ENCODE measurements at places on chromosomes 7 and 10.

DNA sequence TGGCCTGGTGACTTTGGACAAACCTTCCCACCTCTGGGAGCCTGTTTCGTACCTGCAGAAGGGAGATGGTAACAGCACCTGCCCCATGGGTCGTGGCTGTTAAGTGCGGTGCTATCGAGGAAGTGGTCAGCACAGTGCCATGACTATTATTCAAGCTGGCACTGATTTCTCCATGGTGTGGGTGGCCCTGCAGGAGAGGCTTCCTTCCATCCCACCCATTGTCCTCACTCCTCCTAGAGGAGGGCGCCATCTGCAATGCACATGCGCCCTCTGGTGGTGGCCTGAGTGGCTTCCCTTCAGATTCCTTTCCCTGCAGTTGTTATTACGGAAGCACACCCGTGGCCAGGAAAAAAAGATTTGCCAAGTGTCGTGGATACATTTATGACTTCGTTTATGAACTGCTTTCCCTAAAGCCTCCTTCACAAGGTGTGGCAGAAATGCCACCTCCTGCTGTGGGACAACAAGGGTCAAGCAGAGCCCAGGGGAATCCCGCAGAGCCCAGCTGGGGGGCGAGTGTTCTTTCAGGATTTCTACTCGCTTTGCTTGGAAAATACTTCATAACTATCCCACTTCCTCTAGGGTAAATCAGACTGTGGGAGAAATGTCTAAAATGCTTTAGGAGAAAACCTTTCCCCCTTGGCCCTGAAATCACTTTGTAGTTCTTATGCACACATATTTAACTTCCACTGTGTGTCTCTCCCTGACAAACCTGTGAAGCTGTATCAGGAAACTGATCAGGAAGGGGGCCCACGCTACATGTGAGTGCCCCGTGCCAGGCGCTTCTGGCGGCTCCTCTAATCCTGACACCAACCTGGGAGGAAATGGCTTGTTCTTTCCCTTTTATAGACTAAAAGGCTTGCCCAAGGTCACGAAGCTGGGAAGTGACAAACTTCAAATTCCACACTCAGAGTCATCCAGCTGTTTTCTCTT lies 98.0 kb upstream of the ANLN start:
- DNase-seq, result peak; percentile 73

GRCh38 chr7:120402801-120403200 lies 129.8 kb downstream of the KCND2 start:
- DNase-seq, result no peak

GRCh38 chr10:96616961-96617360 lies 30.1 kb upstream of the TM9SF3 start:
- no peak for DNase-seq

DNA sequence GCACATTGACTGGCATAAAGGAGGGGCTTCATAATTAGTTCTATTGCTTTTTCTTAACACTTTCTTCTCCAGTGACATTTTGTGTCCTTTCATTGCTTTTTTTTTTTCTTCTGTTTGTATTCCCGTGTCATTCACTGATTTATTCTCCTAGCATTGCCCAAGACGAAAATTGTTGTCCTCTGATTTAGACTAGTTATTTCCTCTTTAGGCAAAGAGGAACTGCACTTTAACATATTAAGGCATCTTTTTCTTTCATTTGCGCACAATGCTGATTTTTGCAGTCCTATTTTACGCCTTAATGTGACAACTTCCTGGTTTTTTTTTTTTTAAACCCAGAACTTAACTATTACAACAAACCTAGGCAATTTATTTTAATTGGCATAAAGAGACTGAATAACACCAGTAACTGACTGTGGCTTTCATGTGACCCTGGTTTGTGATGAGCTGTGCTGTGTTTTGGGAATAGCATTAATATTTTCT lies 39.7 kb downstream of the ARID5B start:
- no peak for DNase-seq

DNA sequence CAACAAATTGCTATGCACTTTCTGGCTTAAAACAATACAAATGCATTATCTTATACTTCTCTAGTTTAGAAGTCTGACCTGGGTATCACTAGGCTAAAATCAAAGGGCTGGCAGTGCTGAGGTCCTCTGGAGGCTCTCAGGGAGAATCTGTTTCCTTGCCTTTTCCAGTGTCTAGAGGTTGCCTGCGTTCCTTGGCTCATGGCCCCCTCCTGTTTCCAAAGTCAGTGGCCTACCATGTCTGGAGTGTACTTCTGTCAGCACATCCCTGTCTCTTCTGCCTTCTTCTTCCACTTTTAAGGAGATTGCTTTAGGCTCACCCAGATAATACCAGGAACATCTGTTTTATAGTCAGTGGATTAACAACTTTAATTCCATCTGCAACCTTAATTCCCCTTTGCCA lies 52.4 kb downstream of the CCNY start:
- no peak for DNase-seq

GRCh38 chr10:122558452-122558851 lies 2.1 kb upstream of the DMBT1 start:
- no peak for DNase-seq

- no peak for DNase-seq
These were observed 336.0 kb downstream of the PLXNA4 start for GRCh38 chr7:132240262-132240661.

DNA sequence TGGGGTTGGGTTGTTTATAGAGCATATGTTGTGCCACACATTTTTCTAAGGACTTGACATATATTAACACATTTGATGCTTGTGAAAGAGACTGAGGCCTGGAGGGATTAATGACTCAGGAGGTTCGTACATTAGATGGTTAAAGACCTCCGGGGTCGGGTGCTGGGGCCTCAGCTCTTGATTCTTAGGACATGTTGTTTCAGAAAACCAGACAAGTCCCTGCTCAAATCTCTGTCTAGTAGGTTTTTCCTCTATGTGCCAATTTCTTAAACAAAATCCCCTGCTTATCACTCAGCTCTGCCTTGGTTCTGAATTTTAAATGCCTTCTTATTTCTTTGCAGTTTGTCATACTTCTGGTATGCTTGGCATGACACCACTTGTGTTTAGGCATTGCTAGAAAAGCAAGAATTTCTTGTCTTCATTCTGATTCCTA lies 5.8 kb downstream of the UPP1 start:
- no peak for DNase-seq

DNA sequence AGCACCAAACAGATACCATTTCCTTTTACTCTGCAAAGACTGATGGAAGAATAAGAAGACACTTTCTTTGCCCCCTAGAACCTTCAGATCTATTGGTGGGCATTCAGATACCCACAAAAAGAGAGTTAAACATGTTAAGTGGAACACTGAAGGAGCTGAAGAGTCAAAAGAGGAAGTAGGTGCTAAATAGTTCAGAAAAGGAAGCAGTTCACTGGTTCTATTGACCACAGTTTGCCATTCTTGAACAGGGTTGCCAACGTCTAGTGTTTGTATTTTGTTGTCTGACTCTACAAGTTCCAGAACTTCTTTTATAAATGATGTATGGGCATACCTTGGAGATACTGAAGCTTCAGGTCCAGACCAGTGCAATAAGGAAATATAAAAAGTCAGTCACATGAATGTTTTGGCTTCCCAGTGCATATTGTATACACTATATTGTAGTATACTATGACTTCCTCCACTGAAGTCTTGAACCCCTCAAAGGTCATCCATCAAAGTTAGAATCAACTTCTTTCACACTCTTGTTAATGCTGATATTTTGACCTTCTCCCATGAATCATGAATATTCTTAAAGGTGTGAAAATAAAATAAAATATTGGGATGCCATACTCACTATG lies 47.5 kb upstream of the AGR3 start:
- DNase-seq, result no peak

GRCh38 chr10:98391065-98391464 lies 23.9 kb downstream of the PYROXD2 start:
- no peak for DNase-seq

GRCh38 chr7:99190359-99191009 lies 17.4 kb downstream of the KPNA7 start:
- DNase-seq, result no peak

GRCh38 chr7:44348851-44349781 lies 23.7 kb upstream of the CAMK2B start:
- DNase-seq, result no peak

DNA sequence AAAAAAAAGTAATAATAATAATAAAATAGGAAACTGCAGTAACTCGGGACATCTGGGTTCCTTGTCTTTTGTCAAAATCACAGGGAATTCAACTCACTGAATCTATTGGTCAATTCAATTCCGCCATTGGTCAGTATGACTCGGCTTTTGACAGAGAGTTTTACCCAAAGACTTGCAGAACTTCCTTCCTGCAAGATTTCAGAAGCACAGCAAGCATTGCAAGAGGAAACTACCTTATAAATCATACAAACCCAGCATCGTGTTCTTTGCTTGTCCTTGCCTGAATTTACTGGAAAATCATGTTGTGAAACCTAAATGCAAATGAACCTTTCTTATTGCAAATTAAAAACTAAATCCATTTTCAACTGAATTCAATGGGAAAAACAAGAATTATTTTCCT lies 15.5 kb downstream of the KLF6 start:
- DNase-seq, result no peak

GRCh38 chr10:46538717-46539426 lies 17.6 kb downstream of the GPRIN2 start:
- no peak for DNase-seq

DNA sequence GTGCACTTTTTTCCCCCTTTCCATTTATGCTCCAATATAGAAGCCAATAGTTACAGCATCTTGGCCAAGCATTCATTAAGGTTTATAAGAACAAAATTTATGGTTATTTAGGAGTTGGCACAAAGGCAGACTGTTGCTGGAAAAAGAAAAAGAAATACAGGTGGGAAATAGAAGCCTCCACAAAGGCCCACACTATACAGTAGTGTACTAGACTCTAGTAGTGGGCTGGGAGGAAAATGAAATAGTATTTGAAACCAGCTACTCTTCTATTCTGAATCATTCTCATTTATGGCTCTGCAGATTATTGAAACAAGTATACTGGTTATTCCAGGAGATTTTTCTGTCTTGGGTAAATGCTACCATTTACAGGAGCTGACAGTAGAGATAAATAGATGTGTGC lies 80.9 kb upstream of the CDK6 start:
- DNase-seq, result no peak

GRCh38 chr7:47991741-47992311 lies 12.4 kb upstream of the HUS1 start:
- peak; percentile 86 for DNase-seq

DNA sequence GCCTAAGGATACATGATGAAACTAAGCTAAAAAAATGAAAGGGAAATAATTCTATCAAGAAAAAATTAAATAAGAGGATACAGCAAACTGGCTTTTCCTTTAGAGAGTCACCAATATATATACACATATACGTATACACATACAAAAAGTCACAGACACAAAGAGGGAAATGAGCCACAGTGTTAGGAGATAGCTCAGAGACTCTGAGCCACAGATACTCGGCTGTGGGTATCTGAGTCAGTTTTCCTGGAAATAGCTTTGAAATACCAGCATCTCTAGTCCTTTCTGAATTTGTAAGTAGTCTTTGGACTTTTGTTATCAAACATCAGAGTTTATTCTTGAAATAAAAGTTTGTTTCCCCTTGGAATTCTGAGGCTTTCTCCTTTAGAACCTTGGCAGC lies 111.8 kb downstream of the TBXAS1 start:
- no peak for DNase-seq

DNA sequence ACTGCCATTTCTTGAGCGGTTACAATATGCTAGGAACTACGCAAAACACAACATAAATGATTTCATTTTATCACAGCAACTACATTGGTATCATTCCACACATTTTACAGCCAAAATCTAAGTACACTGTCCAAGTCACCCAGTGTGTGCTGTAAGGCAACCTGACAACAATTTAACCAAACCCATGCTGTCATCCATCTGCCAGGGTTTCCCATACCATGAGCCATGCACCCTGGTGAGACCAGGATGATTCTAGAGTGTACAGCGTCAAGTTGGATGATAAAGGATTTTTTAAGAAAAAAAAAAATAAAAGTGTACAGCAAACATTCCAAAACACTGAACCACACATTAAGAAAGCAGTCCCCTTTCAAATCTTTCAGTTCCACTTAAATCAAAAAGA lies 52.9 kb downstream of the PIK3AP1 start:
- no peak for DNase-seq
